ENCODE measurements at places on chromosomes 11 and 22.

DNA sequence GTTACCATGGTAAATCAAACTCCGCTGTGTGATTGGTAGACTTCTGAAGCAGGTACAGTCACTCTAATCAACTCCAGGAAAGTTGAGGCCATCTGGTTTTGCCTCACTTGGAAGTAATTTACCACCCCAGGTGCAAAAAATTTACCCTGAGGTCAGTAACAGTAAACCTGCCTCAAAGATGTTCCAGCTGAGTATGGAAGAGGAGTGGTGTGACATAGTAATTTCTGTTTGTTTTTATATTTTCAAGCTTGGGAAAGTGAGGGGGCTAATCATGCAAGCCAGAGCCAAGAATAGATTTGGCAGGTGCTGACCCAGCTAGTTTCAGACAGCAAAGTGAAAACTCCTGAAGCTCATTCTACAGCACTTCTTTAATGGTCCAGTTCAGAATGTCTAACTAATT is 691.6 kb downstream of the NTM start:
- no peak for DNase-seq

DNA sequence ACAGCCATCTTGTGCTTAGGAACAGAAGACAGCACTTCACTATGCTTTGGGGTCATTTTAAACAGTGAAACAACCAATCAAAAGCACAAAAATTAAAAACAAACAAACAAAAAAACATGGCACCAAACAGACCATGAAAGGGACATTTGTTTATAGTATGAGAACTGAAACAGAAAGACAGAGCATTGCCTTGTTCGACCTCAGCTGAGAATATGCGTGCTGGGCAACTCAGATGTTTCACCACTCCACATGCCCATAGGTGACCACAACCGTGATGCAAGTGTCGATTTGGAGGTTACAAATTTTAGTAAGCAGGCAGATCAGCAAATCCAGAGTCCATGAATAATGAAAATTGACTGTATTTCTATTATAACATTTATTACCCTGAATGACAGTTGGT is 30.0 kb downstream of the NNMT start:
- DNase-seq: no peak

DNA sequence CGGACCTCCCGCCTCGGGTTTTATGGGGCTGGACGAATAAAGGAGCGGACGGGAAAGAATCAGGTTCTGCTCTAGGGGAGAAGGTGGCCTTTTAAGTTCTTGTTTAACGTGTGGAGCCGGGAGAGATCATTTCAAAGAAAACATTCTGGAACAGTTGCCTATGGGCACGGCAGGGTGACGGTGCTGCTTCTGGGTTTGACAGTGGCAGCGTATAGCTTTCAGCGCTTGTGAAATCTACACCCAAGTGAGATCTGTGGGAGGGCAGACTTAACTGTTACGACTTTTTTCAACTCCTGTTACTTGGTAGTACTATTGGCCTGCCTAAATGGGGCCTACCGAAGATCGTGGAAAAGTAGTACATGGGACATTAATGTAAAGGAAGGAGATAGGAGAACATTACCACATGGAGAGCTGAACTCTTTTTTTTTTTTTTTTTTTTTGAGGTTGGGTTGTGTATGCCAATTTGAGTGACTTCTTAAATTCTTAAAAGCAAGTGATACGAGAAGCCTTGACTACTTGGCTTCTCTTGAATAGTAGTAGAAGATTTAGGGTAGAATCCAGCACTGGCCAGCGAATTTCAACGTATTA is 743 bp downstream of the USP47 start:
- DNase-seq: peak; percentile 73

DNA sequence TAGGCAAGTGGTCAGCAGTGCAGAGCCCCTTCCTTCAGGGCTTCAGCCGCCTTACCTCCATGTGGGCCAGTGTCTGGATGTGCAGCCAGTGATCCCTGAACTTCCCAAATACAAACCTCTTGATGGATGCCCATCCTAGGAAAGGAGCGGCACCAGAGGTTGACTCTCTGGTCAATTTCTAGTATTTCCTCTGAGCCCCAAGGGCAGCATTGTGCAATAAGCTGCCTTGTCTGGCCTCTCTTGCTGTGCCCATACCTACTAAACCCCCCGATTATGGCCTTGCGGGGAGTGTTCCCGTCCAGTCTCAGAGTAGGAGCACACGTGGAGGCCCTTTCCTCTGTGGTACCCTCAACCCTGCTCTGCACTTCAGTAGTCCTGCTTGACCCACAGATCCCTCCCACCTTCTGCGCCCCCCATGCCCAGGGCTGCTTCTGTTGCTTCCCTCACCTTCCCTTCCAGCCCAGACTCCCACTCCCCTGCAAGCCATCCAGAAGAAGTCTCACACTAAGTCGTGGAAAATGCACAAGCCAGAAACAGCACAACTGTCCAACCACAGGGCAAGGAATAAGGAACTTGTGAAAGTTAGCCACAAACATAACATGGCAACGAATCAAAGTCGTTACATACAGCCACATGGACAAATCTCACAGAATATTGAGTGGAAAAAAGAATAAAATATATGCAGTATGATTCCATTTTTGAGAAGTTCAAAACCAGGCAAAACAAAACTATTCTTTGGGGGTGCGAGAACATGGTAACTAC is 39.6 kb upstream of the HORMAD2 start:
- no peak for DNase-seq

- DNase-seq: no peak
These were observed 24.7 kb downstream of the PC start for GRCh38 chr11:66933531-66933930.
